ENCODE measurements at places on chromosomes 16 and 17. TPM values are rescaled to one million over a fixed set of nuclear protein-coding genes. Genes with fewer than 3 reads are reported as not detected.

DNA sequence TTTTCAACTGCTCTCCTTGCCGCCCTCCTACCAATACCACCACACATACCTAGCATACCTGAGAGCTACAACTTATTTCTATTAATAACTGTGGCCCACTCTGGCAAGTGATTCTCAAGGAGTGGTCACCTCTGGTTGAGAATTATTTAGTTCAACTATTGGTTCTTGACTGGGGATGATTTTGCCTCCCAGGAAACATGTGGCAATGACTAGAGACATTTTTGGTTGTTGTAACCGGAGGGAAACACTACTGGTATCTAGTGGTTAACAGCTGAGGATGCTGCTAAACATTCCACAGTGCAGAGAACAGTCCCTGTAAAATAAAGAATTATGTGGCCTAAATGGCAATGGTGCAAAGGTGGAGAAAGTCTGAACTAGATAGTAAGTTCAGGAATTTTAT lies 96.7 kb downstream of the TRIM37 start:
- DNase-seq = no peak

DNA sequence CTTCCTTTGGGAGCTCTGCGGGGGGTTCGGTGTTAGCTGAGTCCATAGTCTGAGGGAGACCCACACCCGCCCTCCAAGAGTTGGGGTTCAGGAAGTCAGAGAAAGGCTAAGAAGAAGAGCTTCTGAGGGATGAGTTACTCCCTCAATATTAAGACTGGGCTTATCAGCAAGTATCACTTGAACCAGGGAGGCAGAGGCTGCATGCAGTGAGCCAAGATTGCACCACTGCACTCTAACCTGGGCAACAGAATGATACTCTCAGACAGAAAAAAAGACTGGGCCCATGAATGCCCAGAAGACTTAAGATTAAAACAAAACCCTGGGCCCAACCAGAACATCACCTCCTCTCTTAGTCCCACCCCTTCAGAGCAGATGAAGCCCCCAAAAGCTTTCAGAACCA lies 6.0 kb downstream of the NKIRAS2 start:
- DNase-seq = no peak

DNA sequence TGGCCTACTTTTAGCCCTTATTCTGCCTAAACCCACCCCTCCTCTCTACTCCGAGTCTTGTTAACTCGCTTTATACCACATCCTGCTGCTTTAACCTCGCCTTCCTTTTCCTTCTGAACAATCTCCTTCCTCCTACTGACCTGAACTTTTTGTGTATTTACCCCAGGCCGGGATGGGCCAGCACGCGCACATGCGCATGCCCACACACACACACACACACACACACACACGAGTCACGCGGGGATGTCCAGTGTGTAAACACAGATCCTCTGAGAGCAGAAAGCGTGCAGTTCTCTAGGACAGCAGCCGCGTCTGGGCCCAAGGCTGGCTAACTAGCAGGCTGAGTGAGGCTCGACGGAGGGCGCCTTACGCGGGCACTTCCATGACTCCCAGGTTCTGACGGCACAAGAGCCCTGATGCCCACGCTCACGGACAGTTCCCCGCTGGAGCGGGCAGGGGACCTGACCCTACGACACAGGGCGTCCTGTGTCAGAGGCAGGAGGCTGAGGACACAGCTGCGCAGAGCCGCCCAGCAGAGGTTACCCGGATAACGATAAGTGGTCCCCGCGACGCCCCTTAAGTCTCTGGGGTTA lies 610 bp downstream of the PIK3R5 start:
- no peak for DNase-seq

DNA sequence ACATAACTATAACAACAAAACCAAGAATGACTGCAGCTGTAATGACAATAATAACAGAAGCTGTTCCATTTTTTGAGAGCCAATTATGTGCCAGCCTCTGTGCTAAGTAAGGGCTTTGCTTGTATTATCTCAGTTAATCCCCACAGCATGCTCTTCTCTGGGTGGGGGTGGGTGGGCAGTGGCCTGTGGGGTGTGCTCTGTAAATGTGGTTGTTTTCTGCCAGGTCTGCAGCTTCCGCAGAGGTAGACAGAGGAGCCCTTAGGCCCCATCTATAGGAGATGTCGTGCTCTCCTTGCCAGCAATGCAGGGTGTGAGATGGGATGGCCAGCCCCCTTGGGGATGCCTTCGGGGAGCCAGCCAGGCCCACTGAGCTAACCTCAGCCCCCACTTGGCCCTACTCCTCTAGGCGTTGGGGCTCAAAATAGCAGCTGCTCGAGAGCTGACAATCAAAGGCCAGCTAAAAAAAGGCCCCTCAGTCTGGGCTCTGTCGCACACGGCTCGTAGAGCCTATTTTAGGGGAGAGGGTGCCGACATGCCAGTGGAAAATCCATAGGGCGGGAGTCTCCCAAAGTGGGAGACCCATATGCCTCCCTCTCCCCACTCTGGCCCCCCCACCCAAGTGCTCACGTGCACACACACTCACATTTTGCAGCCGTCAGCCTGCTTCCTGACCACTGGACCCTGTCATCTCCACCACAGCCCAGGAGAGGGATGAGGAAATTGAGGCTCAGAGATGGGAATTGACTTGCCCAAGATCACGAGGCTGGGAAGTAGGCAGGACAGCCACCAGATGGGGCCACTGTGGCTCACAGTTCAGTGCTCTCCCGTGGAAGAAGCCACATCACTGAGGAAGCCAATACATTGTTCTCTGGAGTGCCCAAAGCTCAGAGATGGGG lies 15.8 kb downstream of the CDH16 start:
- no peak for DNase-seq

- no peak for DNase-seq
These were observed 8.2 kb upstream of the SMTNL2 start for GRCh38 chr17:4576161-4576558.

- no peak for DNase-seq
These were observed 2.4 kb downstream of the MBTD1 start for GRCh38 chr17:51257150-51258081.

- DNase-seq = no peak
These were observed 275.0 kb upstream of the CDH5 start for GRCh38 chr16:66091471-66091891.

DNA sequence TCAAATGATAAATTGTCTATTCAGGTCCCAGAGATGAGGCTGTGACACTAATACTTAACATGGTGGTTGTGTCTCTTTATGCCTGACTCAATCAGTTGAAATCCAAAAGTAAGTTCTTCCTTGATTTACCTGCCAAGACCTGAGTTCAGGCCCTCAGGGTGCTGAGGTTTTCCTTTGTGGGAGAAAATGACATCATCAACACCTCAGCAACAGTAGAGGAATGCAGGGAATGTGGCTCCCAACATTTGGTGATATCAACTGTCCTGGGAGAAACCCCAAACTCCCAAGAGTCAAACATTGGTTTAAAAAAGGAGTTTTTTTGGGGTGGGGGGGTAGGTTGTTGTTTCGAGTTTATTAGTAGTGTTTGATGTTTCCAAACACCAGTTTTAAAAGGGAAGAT lies 14.7 kb downstream of the RNF43 start:
- no peak for DNase-seq

DNA sequence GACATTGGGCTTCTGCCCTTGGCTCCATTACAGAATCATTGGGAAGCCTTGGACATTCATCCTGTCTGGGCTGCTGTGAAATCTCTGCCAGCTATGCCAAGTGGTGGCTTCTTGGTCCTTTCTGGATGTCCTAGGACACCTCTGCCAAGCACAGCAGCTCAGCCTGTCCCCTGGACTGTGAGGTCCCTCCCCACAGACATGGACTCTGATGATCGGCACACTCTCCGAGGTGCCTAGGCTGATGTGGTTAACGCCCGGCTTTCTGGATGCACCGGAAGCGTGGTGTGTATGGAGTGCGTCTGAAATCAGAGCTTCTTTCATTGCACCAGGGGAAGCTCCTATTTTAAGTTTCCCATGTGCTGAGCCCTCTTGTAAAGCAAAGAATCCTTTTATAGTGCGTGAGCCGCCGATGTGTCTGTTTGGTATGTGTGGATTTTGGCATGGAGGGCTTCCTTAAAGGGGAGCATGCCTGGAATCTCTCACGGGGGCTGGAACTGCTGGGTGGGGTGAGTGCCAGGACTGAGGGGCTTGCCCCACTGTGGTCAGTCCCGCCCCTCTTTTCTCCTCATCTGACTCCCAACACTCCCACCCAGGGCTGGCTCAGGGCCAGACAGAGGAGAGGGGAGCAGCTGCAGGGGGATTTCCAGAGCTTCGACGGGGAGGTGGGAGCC lies 7.0 kb upstream of the ARHGAP23 start:
- no peak for DNase-seq

GRCh38 chr17:17569691-17570090 lies 21.8 kb downstream of the PEMT start:
- DNase-seq = no peak

DNA sequence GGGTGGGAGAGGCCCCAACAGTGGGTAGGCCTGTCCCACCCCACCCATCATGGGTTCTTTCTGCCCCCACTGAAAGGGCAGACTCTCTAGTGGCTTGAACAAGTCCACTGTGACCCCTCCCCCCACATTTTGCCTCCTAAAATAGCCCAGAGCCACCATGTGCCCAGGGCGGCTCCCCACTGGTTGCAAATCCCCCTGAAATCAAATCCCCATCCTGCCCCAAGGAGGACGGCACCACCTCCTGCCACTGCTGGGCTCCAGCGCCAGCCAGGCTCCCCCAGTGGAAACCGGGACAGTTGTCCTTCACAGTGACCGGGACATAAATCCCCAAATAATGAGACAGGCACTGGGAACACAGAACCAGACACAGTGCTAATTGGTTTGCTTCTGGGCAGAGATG lies 20.5 kb downstream of the ZNF385C start:
- no peak for DNase-seq

DNA sequence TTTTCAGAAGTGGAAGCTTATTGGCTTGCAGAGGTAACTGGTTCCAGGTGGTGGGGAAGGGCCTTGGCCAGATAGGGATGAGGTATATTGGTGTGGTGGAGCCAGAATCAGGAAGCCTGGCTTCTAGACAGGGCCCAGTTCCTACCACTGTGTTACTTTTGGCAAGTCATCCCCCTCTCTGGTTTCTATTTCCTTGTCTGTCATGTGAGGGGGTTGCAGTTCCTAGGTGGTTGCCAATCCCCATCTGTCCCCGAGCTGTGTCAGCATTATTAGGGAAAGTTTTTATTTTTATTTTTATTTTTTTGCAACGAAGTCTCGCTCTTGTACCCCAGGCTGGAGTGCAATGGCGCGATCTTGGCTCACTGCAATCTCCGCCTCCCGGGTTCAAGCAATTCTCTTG lies 3.0 kb downstream of the SMCR8 start:
- DNase-seq = no peak

DNA sequence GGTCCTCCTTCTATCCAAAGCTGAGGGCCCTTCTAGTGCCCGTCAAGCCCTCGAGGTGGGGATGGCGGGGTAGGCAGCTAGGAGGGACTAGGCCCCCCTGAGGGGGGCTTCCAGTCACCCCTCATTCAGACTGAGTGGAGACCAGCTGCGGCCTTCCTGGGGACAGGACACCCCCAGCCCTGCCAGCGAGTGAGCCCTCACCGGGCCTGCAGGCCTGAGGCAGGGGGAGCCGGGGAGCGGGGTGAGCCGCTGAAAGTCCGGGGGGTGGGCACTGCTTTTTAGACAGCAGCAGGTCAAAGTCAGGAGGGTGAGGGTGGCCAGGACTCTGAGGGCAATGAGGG lies 8.7 kb upstream of the KREMEN2 start:
- no peak for DNase-seq

DNA sequence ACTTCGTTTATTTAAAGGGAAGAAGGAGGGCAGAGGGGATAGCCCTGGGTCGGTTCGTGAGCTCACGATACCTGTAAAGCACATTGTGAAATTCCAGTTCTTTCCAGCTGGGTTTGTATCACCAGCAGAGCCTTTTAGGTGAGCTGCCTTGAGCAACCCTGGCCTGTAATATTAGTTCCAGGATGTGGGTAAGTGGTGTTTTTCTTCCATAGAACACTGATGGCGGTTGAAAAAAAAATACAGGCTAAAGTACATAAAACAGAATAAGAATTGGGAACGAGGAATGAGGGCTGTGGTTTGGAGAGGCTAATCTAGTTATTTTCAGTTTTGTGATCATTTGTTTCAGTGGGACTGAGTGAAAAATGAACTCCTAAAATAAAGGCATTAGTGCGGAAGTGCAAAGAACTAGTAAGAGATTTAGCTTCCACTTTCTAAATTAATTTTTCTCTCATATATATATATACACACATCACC lies 20.6 kb downstream of the HS3ST3B1 start:
- no peak for DNase-seq

DNA sequence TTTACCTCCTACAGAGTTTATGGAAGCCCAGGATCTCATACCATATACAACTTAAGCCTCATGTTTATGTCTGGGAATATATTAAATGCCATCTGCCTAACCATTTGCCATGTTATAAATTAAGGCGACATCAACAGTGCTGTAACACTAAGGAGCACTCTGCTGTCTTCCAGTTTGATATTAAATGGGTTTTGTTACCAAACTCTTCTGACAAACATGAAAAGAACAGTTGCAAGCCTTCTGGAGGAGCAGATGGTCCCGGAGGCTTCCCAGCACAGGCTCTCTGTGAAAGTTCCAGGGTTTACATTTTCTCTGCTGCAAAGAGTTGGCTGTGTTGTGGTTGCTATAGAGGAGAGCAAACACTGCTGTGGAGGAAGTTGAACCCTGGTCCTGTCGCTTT lies 545.3 kb upstream of the SALL1 start:
- no peak for DNase-seq

GRCh38 chr17:75459590-75460267 lies 3.3 kb downstream of the TMEM94 start:
- no peak for DNase-seq

DNA sequence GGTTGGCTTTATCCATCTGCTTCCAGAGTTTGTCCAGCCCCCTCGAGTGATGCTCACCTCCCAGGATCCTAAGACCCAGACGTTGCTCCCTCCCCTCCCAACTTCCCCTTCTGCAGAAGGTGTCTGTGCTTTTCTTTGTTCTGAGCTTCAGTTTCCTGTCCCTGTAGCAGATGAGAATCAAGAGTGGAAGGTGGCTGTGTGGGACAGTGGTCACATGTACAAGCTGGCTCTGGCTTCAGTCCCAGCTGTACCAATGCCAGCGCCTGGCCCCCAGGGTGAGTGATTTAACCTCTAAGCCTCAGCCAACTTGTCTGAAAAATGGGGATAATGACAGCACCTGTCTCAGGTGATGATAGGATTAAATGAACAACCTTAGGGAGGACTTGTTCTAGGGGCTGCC lies 7.7 kb downstream of the PRR15L start:
- no peak for DNase-seq

- DNase-seq = no peak
These were observed 121.0 kb downstream of the COPRS start for GRCh38 chr17:31738067-31738466.

- no peak for DNase-seq
These were observed 50.6 kb downstream of the NTN1 start for GRCh38 chr17:9071811-9072498.

- DNase-seq = no peak
These were observed 8.1 kb downstream of the CDC6 start for GRCh38 chr17:40295488-40296436.

Gene HS3ST3B1
- total RNA-seq = 14.4 TPM

Gene CCL7
- not detected for total RNA-seq

Gene CCL8
- total RNA-seq = not detected

Gene MT1F
- total RNA-seq = 5.2 TPM

Gene UMOD
- total RNA-seq = not detected

Gene UNKL
- 32.1 TPM for total RNA-seq

Gene PRSS33
- not detected for total RNA-seq

Gene SLC2A4
- total RNA-seq = 6.4 TPM

Gene RGS9
- 14.3 TPM for total RNA-seq

Gene SLC46A1
- total RNA-seq = 8.7 TPM

Gene PIPOX
- 57.2 TPM for total RNA-seq

Gene RNF43
- total RNA-seq = 2.4 TPM
